ENCODE measurements at places on chromosomes 2 and 18.

DNA sequence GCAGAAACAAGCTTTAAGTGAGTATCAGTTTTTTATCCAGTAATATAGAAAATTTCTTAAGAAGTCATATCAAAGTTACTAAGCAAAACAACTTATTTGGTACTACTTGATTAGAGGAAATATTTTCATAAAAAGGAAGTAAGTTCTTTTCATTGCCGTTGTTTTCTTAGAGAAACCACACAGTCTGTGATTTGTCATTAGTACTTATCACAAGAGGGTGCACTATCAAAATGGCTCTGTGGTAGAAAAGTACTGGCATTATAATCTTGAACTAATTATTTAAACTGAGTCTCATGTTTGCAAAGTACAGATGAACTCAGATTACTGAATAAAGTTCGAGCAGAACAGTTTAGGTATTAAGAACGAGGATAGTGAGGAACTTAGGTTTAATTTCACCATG is 93.4 kb downstream of the IKZF2 start:
- no peak for DNase-seq

GRCh38 chr2:162327134-162327769 is 8.8 kb upstream of the IFIH1 start:
- DNase-seq: no peak

- no peak for DNase-seq
These were observed 90.3 kb downstream of the ROCK2 start for GRCh38 chr2:11254100-11254536.

GRCh38 chr2:156464106-156464505 is 27.9 kb downstream of the GPD2 start:
- DNase-seq: no peak

- DNase-seq: peak; percentile 94
These were observed 336.7 kb downstream of the OSR1 start for GRCh38 chr2:19021721-19022120.

- no peak for DNase-seq
These were observed 98.4 kb upstream of the FIGN start for GRCh38 chr2:163834221-163834620.

GRCh38 chr2:54655046-54655809 is 68.2 kb upstream of the EML6 start:
- DNase-seq: no peak

DNA sequence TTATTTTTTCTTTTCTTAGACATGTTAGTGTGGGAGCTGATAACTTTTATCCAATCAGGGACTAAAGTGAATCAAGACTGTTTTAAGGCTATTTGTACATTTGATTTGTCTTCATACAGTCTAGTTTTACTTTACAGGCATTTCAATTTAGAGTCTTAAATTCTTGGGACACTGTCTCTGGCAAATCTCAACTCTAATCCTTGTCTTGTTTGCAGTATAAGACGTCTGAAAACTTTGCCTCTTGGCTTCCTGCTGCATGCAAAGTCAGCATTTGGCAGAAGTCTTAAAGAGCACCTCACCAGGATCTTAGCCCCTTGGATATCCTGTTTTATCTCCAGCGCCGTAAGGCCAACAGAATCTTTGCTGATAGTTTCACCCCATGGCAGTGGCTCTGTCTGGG is 30.3 kb downstream of the SPOPL start:
- no peak for DNase-seq

GRCh38 chr2:160045703-160046210 is 16.7 kb downstream of the PLA2R1 start:
- no peak for DNase-seq

DNA sequence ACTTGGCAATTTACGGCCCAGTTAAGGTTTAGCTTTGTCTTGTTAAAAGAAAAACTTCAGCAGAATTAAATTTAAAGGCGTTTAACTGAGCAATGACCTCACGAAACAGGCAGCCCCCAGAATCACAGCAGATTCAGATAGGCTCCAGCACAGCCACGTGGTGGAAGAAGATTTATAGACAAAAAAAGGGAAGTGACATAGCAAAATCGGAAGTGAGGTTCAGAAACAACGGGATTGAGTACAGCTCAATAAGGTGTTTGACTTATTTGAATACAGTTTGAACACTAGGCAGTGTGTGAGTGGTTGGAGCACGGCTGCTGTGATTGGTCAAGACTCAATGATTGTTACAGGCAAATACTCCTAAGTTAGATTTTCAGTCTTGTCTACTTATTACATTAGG is 79.8 kb downstream of the MOGAT1 start:
- DNase-seq: no peak

DNA sequence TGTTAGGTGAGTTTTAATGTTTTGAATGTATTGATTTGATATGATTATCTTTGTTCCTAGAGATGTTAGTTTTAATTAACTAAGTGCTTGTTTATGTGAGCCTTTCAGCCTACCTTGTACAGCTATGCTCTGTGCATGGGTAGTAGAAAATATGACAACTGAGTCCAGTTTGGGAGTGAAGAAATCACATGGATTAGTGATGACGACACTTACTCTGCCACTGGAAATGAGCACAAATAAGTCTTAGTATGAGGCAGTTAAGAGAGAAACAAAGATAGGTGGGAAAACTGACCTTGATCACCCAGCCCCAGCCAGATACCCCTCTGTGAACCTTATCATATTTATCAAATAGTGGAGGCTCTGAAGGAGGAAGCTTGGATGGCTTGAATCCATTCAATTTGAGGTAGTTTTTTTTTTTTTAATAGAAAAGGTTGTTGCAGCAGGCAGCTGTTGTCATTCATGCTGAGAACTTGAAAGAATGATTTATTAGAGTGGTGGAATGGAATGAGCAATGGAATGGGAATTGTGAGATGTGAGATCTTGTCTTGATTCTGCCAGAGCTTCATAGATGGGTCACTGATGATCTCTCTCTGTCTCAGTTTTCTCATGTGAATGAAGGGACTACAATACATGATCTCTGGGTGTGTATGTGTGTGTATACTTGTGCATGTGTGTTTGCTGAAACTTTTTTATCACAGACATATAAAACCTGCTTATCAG is 96.4 kb downstream of the MAP3K20 start:
- no peak for DNase-seq

- DNase-seq: no peak
These were observed 2.1 kb downstream of the MLPH start for GRCh38 chr2:237488901-237489860.

GRCh38 chr18:48325115-48325665 is 84.0 kb downstream of the ZBTB7C start:
- DNase-seq: no peak

GRCh38 chr2:215375467-215375830 is 60.4 kb downstream of the FN1 start:
- no peak for DNase-seq

GRCh38 chr2:236754271-236754944 is 184.8 kb downstream of the ACKR3 start:
- no peak for DNase-seq

All from AG09319 (cell line).